Esophagus squamous epithelium (tissue), 5 donors: ENCODE measurements at places on chromosomes 7 and 10.

GRCh38 chr7:95883217-95883616 lies 110.9 kb downstream of the DYNC1I1 start:
- DNase-seq, result no peak

DNA sequence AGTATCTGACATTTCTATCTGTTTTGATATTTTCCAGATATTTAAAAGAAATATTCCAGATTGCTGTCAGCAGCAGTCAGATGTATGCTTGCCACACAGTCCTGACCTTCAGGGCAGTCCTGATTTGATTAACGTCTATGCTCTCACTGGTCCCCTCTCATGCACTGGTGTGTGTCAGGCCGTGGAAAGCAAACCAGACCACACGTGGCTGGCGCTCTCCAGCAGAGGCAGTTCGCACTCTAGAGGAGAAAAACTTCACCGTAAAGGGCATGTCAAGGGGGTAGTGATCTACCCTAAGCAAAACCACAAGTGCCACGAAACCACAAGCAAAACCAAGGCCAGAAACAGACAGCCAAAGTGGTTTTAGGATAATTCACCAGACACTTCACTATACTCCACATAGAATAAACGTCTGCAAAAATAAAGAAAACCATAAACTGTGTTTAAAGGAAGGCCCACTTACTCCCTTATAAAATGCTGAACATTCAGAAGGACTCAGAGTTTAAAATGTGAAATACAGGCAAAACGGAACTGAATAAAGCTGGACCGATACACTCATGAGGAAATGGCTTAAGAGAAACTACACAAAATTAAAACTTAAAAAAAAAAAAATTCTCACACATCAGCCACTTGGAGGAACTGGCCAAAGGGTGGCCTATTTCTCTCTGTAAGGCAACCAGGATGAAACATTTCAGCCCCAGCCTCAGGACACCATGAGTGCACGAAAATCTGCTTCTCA lies 26.4 kb downstream of the PARP12 start:
- DNase-seq, result no peak

GRCh38 chr7:92722541-92722940 lies 113.8 kb downstream of the CDK6 start:
- no peak for DNase-seq

DNA sequence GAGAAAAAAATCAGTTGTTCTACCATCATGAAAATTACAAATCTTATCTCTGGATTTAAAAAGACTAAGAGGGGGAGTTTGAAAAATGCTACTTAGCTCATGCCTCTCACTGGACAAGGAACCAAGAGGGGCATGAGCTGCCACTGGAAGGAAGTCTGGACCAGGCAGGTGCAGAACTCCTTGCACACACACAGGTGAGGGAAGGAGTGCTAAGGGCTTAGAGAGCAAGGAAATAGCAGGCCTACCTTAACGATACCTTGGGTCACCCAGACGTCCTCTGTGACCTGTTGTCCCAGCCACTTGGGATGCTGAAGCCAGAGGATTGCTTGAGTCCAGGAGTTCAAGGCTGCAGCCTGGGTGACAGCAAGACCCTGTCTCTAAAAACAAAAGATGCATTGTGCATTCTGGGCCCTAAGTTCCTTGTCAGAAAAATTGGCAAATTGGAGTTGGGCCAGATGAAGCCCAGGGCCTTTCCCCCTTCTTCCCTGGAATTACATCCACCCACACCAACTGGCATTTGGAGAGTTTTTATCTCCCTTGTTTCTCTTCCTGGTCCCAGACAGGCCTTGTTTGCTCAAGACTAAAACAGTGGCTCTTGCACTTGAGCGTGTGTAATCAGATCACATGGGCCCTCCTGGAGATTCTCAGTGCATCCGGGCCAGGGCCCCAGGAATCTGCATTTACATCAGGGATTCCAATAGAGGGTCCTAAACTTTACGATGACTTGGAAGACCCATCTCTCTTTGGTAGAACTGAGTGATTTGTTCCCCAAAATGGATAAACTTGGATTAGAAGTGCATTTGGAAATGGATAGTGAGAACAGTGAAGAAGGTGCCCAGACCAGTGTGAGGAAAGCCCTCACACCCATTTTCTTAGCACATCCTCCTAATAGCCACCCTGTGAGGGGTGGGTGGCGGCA lies 3.0 kb downstream of the DDIT4 start:
- no peak for DNase-seq

DNA sequence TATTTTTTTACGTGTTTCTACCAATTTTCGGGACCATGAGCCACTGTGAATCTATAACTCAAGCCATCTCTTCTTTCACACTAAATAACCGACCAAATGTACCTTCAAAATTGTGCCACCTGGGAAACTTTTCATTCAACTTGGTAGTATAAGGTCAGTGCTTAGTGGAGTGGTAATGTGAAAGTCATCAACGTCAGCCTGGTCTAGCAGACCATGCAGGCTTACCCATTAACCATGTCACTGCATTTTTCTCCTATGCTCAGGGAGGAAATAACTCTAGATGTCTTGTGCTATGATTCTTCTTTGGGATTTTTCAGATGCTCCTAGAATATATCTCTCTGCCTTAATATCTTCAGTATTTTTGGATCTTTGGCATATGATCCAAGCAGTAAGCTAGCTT lies 1075.4 kb upstream of the POT1 start:
- no peak for DNase-seq

DNA sequence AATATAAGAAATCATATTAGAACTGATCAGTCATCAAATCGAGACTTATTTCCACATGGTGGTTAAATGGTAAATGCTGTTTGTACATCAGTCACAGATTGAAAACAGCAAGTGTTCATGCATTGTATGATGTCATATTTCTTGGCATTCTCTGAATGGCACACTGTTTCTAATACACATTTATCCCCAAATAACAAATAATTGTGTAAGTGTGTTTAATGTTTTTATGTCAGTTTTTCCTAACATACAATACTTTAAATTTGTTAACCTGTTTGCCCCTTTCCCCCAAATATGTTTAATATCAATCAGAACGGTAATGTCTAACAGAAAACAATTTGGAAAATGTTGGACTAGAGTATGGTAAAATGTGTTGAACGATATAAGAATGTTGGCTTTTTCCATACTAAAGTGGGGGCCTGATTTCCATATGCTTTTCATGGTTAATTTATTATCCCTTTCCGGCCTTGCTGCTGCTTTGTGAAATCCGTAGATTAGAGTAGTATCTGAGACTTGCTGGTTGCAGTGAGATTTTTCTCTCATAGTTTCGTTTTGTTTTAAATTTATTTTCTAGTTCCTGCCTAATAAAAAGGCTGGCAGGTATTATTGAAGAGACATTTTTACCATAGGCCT lies 23.7 kb downstream of the RAB18 start:
- DNase-seq, result no peak

DNA sequence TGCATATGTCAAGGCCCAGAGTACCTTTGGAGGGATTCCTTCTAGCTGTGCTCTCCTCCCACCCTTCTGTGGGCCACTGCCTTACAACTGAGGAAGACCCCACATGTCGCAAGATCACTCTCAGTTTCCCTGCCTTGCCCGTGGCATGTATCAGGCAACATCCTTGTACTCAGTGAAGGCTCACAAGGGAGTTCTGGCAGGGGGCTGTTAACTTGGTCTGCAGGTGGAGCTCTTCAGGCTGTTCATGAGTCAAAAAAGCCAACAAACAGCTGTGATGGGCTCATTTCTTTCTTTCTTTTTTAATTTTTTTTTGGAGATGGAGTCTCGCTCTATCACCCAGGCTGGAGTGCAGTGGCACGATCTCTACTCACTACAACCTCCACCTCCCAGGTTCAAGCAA lies 513.0 kb upstream of the ANKRD30A start:
- DNase-seq, result no peak

GRCh38 chr7:77651575-77652162 lies 44.6 kb upstream of the RSBN1L start:
- DNase-seq, result no peak

GRCh38 chr7:29996321-29996720 lies 6.7 kb upstream of the SCRN1 start:
- DNase-seq, result no peak
